ENCODE measurements at places on chromosomes 1 and 21.
A peak's percentile ranks its signal among the peaks of the same experiment; 100 is the strongest.

DNA sequence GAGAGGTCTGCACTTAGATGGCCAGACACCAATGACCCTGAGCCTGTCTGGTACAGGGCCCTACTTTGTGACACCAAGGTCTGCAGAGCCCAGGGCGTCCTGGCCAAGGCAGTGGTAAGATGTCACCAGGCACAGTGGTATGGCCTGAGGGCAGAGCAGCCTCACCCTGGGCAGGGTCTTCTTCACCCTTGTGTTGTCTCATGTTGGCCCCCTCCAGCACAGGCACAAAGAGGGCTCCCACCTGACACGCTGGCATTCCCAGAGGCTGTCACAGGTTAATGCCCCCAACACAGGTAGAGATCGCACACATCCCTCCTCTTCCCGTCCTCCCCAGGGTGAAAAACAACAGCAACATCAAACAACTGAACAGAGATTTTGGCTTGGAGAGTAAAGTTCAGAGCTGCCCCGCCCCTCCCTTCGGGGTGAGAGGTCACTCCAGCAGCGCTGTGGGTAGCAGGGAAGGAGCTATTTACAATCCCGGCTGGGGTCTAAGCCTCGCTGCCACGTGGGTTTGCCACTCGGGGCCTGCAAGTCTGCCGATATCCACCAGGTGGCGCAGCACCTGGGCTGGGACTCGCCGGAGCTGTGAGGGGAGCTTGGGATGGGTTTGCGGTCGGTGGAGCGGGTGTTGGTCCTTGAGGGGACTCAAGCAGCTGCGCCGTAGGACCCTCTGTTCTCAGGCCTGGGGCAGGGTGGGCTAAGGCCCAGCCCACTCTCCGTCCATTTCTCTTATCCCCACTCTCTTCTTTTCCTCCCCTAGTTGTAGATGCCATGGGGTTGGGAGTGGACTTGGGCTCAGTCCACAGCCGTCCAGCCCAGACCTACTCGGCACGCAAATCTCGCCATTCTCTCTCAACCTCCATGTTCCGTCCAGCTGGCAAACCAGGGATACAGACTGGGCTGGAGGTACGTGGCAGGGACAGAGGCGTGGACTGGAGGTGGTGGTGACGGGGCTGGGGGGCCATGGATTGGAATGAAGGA, 12.7 kb downstream of the EFNA3 start:
- DNase-seq = peak; percentile 85

- peak; percentile 17 for DNase-seq
These were observed 86.2 kb downstream of the UBR4 start for GRCh38 chr1:19123837-19124236.

- DNase-seq = peak; percentile 50
These were observed 3.8 kb downstream of the DYRK1A start for GRCh38 chr21:37370152-37371040.

DNA sequence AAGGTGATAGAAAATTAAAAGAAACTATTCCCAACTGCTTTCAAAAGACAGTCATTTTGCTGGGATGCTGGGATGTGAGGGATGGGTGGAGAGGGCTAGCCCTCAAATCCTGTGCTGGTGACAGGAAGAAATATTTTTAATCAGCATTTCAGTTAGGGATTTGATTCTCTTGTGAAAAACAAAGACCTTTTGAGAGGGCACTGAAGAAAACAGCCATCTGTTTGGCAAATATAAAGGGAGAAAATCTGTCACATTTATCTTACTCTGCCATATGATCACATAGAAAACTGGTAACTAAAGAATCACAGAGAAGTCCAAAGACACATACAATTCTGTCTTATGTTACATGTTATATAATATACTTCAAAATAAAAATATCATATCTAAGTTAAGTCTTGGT, 12.3 kb downstream of the STXBP3 start:
- no peak for DNase-seq

DNA sequence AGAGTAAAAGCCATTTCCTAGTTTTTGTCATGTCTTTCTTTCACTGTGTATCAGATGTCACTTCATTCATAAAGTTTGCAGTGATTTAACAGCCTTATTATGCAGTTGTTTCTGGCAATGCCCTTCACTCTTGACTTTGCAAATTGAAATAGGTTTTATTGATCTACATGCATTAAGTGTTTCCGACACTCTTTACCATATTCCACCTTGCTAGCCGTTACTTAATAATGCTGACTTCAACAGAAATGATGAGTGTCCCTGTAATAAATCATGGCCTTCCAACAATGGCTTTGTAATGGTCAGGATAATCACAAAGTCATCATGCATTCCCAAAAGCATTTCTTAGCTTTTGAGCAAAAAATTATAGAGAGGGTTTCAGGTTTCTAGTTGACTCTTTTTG, 236.8 kb upstream of the FMN2 start:
- no peak for DNase-seq

DNA sequence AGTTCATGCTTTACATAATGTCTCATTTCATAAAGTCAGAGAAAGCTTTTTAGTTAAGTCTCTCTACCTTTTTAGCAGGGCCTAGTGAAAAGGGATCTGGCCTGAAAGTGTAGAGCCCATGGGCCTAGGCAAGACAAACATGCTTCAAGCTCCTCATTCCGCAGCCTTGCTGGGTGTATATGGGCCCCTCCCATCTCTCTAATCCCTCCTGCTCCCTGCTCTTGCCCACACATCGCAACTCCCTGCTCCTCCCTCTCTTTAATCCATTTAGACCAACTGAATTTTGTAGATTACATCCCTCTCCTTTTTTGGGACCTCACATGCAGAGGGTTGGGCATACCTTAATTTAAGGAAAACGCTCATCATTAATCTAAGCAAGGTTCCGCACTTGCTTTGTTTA, 42.3 kb upstream of the CCDC190 start:
- no peak for DNase-seq

GRCh38 chr21:16353764-16354163, 624.0 kb downstream of the USP25 start:
- no peak for DNase-seq

DNA sequence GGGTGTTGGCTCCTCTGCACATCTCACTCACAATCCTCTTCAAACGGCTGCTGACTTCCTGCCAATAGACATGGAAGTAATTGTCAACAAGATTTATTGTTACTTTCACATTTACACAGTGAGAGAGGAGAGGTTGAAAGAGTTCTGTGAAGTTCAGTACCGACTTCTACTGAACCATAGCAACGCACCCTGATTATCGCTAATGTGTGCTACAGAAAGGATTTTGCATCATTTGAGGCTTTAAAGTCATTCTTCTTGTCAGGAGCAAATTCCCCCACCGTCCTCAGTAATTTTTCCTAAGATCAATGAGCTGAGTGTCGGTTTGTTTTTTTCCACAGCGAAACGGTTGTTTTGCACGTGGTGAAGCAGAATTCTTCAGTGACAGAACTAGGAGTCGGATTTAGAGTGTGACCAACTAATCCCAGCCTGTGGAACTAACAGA, 361.0 kb downstream of the ADGRL2 start:
- DNase-seq = no peak

DNA sequence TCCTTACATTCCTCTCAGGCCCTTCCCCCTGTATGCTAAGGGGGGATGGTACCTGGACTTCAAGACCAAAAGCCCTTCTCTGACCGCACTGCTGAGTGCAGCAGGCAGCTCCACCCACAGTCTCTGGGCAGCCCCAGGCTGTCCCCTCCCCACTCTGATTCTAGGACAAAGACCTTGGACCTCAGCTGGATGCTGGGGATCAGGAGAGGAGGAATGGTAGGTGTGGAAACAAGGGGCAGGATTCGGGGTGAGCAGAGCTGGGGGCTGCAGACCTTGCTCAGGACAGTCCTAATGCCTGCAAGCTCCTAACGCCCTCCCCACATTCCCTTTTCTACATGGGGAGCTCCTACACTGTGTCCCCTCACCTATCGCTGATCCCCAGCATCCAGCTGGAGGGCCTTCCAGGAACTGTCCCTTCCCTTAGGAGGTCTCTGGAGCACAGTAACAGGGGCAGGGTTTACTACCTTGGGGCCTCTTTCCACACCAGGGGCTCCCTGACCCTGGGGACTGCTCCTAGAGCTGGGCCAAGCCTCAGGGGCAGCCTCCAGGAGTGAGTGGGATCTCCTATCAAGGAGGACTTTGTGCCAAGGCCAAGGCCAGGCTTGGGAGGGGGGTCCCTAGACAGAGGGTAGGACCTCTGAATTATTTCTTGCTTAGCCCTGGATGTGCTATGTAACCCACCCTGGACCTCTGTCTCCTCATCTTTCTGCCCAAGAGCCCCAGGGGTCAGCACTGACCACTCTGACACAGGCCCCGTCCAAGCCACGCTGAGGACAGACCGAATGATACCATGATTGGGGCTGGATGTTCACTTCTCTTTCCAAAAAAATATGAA, 5.6 kb downstream of the CLDN19 start:
- DNase-seq = no peak

- no peak for DNase-seq
These were observed 1656.1 kb downstream of the KCNT2 start for GRCh38 chr1:194952171-194952570.

Data from activated CD4-positive, alpha-beta T cell treated with anti-CD3 and anti-CD28 coated beads, Interleukin-2, Interleukin-4, amounts not matched to agents 100 ng/mL and 50 ng/mL, durations not matched to agents 16 hours and 8 hours (primary cell).